ENCODE measurements at places on chromosomes 7 and 10.
A peak's percentile ranks its signal among the peaks of the same experiment; 100 is the strongest.

DNA sequence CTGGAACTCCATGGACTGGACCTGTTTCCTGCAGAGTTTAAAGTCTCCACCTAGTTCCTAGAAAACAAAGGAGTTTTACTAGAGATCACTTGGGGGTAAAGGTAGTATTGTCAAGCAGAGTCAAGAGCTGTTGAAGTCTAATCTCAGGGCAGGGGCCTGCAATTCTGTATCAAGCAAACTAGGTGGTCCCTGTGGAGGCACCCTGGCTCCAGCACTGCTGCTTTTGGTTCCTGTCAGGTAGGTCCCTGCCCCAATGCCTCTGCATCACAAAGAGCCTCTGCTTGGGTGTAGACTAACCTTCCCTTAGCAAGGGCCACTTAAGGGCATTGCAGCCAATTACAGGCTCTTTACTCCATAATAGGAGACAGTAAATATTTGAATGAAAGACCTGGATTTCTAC lies 22.5 kb downstream of the ZSCAN25 start:
- DNase-seq = no peak

DNA sequence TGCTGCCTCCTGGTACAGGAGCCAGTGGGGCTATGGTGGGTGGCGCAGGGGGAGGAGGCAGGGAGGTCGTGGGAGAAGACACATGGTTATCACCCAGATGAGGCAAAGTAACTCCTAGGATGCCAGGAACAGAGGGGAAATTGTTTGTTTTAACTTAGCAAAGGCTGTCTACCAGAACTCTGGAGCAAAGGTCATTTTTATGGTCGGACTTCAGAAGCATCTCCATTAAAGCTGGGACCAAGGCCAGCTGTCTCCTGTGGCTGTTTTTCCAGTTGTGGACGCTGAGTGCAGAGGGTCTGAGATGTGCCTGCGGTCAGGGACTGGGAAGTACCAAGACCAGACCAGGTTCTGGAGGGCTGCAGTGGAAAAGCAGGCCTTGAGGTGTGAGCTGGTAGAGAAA lies 525.9 kb upstream of the FOXK1 start:
- DNase-seq = no peak

- no peak for DNase-seq
Measured at GRCh38 chr7:137642472-137642871, 204.3 kb downstream of the DGKI start.

DNA sequence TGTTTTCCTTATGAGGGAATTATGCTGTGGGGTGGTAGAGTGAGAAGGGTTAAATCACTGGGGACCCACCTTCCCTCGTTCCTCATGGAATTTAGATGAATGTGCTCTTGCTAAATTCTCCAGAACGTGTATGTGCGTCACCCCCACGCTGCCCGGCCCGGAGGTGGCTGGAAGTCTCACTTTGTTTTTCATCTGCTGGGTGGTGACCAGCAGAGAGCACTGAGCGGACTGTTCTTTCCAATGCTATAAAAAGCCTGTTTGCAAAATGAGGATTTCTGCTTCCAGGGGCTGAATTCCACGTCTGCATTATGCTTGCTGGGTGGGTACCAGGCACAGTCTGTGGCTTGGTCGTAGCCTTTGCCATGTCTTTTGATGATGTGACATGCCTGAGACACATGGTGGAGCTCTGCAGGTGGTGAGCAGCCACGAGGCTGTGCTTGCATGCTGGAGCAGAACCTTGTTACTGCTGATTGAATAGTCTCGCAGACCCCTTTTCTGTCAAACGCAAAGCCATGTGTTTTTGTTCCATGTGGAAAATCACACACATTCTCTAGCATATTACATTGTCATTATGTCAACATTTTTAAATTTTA lies 31.9 kb upstream of the INSYN2A start:
- DNase-seq = no peak

- DNase-seq = no peak
Measured at GRCh38 chr7:55427800-55428199, 62.7 kb downstream of the LANCL2 start.

DNA sequence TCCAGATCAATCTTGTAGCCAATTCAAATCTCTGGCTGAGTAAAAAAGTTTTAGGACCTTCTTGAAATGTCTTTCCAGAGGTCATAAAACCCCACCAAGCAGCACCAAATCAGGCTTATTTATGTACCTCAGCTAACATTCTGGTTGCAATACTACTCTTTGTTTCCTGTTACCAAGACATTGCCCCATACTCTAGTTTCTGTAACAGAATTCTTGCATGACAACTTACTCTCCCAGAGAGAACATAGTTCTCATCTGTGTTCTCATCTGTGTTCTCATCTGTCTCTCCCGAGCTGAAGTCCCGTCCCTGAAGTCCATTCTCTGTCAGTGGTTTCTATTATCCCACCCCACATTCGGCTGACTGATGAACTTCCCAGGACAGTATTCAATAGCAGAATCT lies 1285.1 kb downstream of the XPNPEP1 start:
- DNase-seq = no peak

- no peak for DNase-seq
Measured at GRCh38 chr10:1398626-1399410, 338.5 kb downstream of the ADARB2 start.

DNA sequence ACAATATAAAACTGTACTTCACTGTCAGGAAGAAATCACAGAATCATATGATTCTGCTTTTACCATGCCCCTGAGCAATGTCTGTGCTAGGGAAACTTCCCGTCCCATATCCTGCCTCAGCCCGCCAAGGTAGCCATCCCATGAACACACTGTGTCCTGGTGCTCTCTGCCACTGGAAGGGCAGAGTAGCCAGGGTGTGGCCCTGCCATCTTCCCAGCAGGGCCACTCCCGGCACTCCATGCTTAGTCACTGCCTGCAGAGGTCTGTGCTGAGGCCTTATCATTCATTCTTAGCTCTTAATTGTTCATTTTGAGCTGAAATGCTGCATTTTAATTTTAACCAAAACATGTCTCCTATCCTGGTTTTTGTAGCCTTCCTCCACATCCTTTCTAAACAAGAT lies 31.8 kb downstream of the AP3M1 start:
- no peak for DNase-seq

DNA sequence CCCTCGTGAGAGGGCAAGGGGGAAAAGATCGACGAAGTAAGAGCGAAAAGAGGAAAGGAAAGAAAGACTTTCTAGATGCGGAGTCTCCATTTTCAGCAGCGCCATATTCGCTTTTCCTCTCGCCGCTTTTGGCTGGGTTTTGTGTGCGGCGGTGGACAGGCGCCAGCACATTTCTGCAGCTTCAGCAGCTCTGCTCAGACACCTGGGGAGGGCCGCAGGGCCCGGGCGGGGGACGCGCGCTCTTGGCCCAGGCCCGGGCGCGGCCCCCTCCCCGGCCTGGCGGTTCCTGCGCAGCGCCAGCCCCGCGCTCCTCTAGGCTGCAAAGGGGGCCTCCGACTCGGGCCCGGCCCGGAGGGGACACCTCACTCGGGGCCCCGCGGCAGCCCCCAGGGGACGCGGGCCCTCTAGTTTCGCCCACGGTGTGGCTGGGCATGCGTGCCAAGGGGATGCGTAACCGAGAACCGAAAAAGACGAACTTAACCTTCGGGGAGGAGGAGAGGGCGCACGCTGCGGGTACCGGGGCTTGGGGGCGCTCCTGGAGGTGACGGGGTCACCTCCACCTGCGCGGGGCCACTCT lies 34.5 kb upstream of the EBLN1 start:
- peak; percentile 67 for DNase-seq

DNA sequence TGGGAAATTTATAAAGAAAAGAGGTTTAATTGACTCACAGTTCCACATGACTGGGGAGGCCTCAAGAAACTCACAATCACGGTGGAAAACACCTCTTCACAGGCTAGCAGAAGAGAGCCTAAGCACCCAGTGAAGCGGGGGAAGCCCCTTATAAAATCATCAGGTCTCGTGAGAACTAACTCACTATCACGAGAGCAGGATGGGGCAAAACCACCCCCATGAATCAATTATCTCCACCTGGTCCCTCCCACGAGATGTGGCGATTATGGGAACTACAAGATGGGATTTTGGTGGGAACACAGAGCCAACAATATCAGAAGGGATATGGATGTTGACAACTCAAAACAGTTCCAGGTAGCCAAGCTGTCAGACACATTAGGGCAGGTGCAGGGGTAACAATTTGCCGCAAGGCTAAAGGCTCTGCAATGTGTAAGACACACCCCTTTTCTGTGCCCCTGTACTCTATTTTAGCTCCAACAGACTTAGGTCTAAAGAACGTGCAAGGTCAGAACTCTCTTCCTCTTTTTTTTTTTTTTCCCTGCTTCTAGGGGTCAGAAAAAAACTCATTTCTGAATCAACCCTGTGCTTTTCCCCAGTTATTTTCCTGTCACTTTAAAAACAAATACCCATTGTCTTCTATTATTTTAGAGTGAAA lies 30.7 kb upstream of the RBM20 start:
- no peak for DNase-seq

GRCh38 chr10:855671-856070 lies 75.8 kb downstream of the LARP4B start:
- DNase-seq = no peak

GRCh38 chr7:40723829-40724228 lies 589.0 kb downstream of the SUGCT start:
- DNase-seq = no peak

GRCh38 chr7:44769376-44769775 lies 20.7 kb downstream of the ZMIZ2 start:
- no peak for DNase-seq

GRCh38 chr10:1488970-1489548 lies 248.3 kb downstream of the ADARB2 start:
- no peak for DNase-seq

GRCh38 chr10:122018951-122019413 lies 30.0 kb downstream of the TACC2 start:
- DNase-seq = no peak

DNA sequence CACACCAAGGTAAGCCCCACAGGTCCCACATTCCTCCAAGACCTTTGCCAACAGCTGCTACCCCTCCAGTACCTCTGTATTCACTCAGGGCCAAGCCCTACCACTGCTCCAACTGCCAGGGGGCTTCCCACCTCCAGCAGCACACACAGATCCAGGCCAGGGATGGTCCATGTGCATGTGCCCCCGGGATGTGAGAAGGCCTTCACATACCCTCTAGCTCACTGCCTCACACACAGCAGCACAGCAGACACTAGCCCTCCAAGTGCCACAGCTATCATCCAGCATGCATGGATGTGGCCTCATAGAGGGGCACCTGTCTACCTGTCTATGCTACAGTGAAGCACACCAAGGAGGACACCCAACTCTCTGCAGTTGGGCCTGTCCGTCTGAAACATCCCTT lies 488.8 kb downstream of the PLXNA4 start:
- no peak for DNase-seq

GRCh38 chr10:63547628-63548360 lies 26.6 kb downstream of the REEP3 start:
- peak; percentile 56 for DNase-seq

- DNase-seq = no peak
Measured at GRCh38 chr7:23164846-23165245, 17.0 kb upstream of the NUP42 start.

GRCh38 chr7:110786328-110786965 lies 304.5 kb upstream of the LRRN3 start:
- no peak for DNase-seq

DNA sequence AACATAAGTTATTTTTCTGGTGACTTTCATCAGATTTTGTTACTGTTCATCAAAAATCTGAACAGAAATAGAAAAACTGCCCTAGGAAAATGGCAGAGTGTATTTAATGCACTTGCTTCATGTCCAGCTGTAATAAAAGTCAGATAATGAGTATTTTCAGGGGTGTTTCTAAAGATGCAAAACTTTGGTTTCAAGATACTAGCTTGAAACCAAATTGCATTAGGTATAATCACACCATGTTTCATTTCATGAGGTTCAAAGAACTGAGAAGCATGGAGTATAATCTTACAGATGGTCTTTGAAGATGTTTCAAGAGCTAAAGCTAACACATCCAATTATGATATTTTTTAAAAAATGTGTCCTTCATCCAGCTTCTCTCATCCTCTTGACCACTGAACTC lies 128.9 kb downstream of the NRCAM start:
- DNase-seq = no peak

DNA sequence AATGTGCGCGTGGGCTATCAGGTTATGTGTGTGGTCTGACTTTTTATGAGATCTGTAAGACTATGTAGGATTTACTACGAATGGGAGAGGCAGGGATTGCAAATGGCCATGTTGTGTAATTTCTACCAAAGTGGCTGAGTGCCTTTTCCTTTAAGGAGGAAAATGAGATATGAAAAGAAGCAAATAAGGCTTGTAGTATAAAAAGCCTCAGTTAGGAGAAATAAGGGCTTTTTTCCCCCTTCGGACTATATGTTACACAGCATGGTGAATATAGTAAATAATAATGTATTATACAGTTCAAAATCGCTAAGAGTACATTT lies 447 bp upstream of the GPAM start:
- no peak for DNase-seq

GRCh38 chr7:40560672-40561071 lies 425.9 kb downstream of the SUGCT start:
- no peak for DNase-seq

DNA sequence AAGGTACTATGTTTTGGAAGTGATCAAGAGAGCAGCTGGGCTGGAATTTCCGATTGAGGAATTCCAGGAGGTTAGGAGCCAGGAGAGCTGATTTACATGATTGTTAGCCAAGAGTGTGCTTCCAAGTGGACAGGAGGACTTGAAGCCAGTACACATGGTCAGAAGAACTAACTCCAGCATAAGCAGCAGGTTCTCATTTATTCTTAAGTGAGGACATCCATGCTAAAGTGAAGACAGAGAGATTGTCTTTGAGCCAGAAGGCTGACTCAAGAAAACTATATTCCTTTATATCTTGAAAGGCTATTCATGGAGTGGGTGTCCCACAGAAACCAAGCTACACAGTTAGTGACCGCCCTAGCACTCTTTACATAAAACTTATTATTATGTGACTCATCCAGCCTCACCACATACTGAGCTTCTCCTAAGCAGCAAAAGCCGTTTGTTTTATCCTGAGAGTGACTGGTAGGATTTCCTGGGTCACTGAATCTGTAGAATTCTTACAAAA lies 56.7 kb upstream of the SEMA3A start:
- DNase-seq = no peak

DNA sequence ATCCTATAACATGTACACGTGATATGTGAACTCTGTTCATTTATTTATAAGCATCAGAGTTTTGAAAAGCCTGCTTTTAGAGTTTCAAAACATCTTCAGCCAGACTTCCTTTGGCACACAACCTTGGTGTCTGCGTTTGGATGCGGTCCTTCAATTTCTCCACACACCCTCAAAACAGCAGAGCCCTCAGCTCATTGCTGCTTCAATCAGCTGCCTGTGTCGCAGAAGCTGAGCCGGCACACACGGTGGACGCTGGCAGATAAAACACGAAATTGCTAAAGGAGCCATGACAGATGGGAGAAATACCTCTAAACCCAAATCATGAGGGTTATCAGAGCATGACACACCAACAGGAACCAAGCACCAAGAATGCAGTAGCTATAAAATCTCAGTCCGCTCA lies 396.4 kb upstream of the AKR1E2 start:
- DNase-seq = no peak

DNA sequence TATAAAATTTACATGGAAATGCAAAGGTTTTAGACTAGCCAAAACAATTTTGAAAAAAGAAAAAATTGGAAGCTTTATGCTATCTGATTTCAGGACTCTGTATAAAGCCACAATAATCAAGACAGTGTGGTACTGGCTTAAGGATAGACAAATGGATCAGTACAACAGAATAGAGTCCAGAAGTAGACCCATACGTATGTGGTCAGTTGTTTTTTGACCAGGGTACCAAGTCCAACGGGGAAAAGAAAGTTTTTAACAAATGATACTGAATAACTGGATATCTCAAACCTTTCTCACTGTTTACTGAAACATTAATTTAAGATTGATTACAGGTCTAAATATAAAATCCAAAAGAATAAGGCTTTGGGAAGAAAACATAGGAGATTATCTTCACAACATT lies 79.7 kb downstream of the PODXL start:
- DNase-seq = no peak

- DNase-seq = no peak
Measured at GRCh38 chr10:173741-174140, 38.5 kb downstream of the ZMYND11 start.

All from hippocampal formation (tissue), 2 donors.